ENCODE measurements at places on chromosomes 5 and 9.

- DNase-seq = no peak
Observed at GRCh38 chr9:115759426-115759825, 394.2 kb upstream of the PAPPA start.

DNA sequence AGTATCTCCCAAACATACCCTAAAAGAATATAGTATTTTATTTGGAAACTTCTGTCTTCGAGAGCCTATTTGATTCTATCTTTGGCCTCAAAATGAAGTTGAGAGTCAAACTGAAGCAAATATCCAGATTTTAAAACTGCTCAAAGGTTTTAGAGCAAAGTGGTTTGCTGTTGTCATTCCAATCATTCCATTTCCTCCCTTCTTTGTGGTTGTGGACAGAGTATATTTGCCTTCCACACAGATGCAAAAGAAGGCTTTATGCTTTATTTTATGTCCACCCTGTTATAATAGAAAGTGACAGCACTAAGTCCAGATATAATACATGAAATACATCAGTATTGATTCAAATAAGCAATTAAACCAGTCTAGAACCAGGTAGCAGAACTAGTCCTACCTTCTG lies 12.4 kb downstream of the GZMK start:
- DNase-seq = no peak

GRCh38 chr5:135232958-135233357 lies 166.1 kb downstream of the MACROH2A1 start:
- DNase-seq = no peak

DNA sequence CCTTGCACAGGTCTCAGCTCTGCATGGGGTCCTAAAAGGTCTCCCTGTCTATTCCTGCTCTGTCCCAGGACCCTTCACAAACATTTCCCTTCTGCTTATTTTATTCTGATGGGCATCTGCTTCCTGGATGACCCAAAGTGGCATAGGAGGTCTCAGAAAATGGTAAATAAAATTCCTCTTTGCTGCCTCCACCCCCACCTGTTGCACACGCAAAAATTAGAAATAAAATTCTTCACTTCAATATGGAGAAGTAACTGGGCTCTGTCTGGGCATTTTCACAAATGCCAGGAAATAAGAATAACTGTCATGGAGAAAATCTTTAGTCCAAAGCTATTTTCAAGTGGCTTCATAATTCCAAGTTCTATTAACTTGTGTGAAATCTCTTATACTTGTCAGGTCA lies 106.6 kb upstream of the MAP1B start:
- DNase-seq = no peak

DNA sequence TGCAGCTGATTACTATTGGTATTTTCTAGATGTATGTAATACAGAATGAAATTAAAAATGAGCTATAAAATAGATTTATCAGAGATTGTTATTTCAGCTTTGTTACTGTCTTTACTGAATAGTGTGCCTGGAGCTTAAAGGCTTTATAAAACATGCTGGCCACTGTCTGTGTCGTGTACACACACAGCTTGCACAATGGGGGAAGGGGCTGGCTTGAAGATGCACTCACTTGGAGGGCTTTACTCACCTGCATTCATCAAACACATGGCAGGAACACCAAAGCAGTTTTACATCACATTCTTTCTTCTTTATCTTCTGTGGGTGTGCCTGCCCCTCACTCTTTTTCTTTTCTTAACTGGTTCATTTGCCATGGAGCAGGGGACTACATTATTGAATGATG lies 60.9 kb downstream of the TLE4 start:
- DNase-seq = no peak

DNA sequence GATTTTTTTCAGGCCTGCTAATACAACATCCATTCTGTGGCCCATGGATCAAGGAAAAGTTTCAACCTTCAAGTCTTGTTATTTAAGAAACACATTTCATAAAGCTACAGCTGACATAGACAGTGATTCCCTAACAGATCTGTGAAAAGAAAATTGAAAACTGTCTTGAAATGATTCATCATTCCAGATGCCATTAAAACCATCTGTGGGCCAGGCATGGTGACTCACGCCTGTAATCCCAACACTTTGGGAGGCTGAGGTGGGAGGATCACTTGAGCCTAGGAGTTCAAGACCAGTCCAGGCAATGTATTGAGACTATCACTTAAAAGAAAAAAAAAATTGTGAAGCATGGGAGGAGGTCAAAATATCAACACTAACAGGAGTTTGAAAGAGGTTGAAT lies 6.0 kb downstream of the RAPGEF6 start:
- DNase-seq = no peak

DNA sequence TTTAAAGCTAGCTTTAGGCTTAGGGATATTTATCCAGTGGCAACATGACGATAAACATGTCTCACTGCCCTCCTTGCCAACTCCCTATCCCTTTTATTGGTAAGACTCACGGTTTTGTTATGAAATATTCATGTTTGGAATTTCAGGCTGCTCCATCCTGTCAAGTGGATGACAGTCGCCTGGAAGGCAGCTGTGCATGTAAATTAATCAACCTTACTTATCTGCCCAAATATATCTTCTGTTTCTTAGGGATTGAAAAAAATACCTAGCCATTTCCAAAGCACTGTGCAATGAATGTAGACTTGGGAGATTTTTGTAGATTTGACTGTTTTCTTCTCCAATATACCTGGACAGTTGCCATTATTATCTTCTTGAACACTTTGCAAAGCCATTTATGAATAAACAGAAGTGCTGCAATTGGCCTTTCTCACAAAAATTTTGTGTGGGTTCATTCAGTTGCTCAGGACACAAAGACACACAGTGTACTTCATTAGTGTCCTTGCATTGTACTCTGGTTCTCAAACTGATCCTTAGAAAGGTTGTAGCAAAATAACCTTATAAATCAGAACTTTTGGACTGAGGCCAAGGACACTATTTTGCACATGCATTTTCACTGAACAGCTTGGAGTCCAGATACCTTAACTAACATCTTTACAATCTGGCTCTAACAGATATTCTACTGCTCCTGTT lies 889.4 kb upstream of the SEMA6A start:
- no peak for DNase-seq

GRCh38 chr5:176161431-176161830 lies 76.8 kb upstream of the SIMC1 start:
- no peak for DNase-seq

DNA sequence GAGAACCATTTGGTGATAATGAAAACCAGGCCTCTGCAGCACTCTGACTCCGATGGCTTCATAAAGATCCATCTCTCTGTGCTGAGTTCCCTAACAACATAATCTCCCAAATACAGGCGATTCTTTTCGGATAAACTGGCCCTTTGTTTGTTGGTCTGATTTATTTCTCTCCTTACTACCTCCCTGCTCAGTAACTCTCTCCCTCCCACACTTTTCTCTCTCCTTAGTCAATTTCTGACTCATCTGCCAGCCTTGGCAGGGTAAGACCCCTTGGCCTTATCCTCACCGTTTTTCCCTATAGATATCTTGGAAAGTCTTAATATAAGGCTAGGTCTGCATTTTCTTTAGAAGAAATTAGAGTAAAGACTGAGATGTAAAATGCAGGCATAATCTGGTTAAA lies 128.7 kb downstream of the BRINP1 start:
- DNase-seq = no peak

DNA sequence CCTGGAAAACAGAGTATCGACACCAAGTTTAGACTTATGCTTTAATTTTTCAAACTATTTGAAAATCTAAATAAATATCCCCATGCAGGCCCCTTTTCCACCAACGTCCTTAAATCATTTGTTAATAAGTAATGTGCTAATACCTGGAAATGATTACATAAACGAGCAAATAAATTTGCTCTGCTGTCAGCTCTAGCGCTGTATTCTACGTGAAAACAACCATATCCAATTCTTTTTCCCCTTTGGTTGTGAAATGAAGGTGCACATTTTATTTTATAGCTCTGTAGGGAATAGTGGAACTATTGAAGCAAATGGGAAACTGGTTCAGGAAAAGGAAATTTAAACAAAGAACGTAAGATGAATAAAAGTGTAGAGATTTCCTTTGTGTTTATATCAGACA lies 137.7 kb upstream of the ZNF608 start:
- DNase-seq = no peak

DNA sequence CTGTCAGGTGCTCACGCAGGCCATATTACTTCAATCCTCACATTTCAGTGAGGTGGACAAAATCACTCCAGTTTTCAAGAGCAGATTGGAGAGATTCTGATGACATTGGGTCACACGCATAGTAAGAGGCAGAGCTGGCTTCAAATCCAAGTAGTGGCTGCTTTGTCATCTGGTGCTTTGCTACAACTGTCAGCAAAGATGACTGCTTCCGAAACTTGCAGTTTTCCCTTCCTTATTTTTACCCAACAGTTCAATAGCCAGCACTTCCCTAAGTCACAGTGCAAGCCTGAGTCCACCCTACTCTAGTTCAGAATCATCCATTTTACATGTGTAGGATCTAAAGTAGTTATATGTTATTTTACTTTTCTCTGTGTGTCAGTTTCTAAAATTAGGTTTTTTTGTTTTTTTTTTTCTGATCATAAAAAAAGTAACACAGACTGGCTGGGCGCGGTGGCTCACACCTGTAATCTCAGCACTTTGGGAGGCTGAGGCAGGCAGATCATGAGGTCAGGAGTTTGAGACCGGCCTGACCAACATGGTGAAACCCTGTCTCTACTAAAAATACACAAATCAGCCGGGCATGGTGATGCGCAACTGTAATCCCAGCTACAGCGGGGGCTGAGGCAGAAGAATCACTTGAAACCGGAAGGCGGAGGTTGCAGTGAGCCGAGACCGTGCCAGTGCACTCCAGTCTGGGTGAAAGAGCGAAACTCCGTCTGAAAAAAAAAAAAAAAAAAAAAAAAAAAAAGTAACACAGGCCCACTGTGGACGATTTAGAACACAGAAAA lies 49.6 kb downstream of the ANKDD1B start:
- DNase-seq = no peak

Data from stimulated activated CD8-positive, alpha-beta memory T cell treated with anti-CD3 and anti-CD28 coated beads, Interleukin-15, amount 100 ng/mL, for 4 hours (primary cell).